Mesenteric fat pad (tissue), 1 donor: ENCODE measurements at places on chromosomes 16 and 17. TPM values are rescaled to one million over a fixed set of nuclear protein-coding genes. Genes with fewer than 3 reads are reported as not detected.

GRCh38 chr17:44177640-44178039, 7.1 kb downstream of the ASB16 start:
- DNase-seq = no peak

DNA sequence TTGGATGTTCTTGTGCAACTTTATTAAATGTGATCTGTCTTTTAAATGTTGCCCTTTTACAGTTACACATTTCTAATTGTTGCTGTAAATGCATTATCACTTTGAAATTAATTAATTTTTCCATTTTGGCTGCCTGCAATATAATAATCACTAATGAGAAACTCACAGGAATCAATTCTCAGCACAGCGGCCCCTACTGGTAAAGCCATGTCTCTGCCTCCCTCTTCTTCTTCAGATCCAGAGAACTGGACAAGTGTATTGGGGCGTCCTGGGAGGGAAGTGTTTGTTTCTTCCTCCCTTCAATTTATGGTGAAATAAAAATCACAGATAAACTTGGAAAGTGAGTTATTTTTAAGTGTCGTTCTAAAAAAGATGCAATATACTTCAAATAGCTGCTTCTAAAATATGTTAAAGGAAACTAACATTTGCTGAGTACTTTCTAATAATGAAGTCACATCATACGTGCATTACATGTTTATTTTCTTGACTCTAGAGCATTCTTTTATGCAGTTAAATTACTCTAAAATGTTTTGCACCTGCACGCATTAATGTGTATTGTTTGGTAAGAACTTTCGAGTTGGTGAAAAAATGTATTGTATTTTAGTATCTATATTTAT, 338.0 kb downstream of the WWOX start:
- DNase-seq = no peak

- no peak for DNase-seq
These were observed 126.4 kb downstream of the SALL1 start for GRCh38 chr16:51024703-51025102.

GRCh38 chr16:62913333-62913732, 877.1 kb upstream of the CDH8 start:
- DNase-seq = no peak

GRCh38 chr17:4324463-4324862, 42.0 kb downstream of the UBE2G1 start:
- no peak for DNase-seq

GRCh38 chr17:57724026-57724728, 20.9 kb downstream of the CCDC182 start:
- DNase-seq = no peak

- no peak for DNase-seq
These were observed 474.8 kb downstream of the SHISA9 start for GRCh38 chr16:13376174-13376573.

DNA sequence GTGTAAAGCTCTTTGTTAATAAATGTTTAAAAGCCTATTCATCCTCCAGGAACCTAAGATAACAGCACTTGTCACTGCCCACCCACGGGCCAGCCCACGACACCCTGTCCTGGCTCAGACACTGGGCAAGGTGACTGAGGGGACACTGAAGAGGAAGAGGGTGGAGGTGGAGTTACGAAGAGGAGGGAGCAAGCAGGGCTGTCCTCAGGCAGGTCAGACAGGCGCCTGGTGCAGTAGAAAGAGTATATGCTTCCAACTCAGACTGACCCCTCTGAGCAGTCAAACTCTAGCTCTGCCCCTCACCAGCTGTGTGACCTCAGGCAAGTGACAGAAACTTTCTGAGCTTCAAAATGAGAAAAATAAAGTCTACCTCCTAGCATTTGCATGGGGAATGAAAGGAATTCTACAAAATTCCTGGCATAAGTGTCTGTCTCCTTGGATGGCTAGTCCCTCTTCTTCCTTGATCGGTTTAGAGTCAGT, 22.8 kb downstream of the TEX2 start:
- DNase-seq = no peak

DNA sequence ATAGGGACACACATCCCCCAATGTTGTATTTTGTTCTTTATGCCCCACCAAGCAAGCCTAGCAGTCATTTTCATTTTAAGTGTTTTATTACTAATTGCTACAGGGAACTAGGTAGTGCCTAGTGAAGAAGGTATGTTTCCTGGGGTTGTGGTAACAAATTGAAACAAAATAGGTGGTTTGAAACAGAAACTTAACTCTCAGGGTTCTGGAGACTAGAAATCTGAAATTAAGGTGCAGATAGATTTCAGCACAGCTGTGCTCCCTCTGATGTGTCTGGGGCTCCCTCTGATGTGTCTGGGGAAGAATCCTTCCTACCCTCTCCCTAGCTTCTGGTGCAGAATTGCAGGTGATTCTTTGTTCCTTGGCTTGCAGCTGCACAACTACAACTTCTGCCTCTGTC, 390.1 kb downstream of the ZFHX3 start:
- DNase-seq = no peak

- peak; percentile 72 for DNase-seq
These were observed 7.4 kb downstream of the RNF112 start for GRCh38 chr17:19418251-19418992.

DNA sequence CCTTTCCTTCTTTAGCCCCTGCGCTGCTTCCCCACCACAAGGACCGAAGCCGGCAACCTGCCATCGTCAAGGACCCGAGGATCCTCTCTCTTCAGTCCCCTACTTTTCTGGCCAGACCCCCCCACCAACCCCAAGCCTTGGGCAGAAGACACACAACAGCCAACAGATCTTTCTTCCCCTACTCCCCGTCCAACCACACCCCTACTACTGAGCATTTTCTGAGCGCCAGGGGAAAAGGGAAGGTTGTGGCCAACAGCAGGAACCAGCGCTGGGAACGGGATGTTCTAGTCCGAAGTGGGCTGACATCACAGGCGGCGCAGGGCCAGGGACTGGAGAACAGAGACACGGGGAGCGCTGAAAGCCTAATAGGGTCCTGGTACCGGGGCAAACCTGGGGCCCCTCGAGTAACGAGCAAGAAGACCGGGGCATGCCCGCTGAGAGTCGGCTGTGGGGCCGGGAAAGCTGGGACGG, 528 bp downstream of the PER1 start:
- no peak for DNase-seq

GAS7 gene
- total RNA-seq = 81.5 TPM

TSPAN10 gene
- 0.29 TPM for total RNA-seq

DNA sequence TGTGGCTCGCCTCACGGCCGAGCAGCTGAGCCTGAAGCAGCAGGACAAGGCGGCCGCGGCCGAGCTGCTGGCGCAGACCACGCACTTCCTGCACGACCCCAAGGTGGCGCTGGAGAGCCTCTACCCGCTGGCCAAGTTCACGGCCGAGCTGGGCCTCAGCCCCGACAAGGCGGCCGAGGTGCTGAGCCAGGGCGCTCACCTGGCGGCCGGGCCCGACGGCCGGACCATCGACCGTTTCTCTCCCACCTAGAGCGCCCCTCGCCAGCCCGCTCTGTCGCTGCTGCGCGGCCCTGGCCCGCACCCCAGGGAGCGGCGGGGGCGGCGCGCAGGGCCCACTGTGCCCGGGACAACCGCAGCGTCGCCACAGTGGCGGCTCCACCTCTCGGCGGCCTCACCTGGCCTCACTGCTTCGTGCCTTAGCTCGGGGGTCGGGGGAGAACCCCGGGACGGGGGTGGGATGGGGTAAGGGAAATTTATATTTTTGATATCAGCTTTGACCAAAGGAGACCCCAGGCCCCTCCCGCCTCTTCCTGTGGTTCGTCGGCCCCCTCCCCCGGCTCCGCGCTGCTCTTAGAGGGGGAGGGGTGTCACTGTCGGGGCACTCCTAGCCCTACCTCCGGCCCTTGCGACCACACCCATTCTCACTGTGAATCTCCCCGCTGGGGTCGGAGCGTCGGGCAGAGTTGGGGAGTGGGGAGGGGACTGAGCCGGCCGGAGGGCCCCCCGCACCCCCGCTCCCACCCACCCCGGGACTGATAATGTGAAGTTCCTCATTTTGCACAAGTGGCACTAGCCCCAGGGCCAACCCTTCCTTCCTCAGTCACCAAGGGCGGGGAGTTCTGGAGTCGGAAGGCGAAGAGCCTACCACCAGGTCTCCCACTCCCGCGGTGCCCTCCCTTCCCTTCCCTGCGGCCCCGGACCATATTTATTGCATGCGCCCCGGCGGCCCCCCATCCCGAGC, 4.0 kb downstream of the HIC1 start:
- DNase-seq = no peak

DNA sequence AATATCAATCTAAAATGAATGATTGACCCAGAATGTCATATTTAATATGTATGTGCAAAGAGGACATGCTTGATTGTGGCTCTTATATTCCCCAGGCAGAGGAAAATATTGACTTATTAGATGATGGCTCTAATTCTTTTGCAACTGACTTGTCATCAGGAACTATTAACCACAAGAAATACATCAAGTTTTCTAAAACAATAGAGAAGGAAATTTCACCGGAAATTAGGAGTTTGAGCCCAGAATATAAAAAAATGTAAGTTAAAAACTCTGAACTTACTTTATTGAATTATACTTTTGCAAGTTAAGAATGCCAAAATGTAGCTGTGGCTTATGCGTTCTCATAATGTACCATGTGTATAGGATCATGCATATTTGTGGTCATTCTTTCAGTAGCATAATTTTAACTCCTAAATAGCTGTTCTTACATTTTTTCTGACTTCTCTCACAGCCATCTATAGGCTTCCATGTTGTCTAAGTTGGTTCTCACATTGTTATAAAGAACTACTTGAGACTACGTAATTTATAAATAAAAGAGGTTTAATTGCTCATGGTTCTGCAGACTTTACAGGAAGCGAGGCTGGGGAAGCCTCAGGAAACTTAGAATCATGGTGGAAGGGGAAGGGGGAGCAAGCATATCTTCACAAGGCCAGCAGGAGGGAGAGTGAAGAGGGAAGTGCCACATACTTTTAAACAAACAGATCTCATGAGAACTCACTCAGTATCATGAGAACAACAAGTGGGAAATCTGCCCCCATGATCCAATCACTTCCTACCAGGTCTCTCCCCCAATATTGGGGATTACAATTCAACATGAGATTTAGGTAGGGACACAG, 11.6 kb downstream of the EFCAB13 start:
- no peak for DNase-seq

GRCh38 chr17:62672957-62673356, 45.5 kb downstream of the MRC2 start:
- DNase-seq = no peak

DNA sequence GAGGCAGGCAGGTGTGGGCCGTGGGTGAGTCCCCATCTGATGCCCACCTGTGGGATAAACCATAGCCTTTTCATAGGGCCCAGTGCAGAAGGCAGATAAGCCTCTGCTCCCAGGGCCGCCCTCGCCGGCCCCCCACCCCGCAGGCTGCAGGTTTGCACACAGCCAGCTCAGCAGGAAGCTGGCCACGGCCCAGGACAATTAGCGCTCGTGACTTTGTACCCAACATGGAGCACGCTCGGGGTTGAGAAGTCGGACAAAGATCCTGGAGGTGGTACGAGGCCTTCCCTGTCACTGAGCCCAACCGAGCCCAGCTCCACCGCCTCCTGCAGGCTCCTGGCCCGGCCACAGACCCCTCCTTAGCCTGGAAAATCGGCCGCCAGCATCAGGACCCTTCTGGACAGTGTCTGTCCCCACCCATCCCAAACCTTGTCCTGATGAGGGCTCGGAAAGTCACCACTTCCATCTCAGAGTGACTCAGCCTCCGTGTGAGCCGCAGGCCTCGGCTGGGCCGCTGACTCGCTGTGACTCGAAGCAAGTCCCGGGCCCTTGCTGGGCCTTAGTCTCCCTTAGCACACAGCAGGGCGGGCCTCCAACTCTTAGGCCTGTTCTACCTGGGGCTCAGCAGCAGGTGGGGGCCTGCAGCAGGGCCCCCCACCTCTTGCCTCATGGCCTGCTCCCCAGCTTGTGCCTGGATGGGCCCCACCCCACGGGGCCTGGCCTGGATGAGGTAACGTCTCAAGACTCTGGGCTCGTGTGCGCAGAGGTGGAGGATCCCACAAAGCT, 22.7 kb downstream of the FAM83G start:
- no peak for DNase-seq

DNA sequence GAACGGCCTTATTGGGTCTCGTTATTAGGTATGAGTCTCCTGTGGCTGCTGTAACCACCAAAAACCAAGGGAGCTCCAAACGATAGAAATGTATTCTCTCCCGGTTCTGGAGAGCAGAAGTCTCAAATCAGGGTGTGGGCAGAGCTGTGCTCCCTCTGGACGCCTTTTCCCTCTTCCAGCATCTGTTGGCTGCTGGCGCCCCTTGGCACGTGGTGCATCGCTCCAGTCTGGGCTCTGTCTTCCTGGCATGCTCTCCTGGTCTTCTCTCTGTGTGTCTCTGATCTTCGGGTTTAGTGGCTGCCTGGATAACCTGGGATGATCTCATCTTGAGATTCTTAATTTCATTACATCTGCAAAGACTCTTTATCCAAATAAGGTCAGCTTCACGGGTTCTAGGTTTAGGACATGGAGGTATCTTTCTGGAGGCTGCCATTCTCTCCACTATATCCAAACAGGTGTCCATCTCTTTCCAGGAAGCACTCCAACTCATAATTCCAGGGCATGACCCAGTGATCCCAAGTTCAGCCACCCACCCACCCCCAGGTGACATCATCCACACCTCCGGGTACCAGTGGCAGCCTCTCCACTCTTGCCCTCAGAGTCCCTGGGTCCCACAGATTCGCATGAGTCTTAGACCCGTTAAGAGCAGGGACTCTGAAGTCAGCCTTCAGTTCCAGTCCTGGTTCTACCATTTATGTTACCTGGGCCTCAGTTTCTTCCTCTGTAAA, 145.5 kb upstream of the FOXF1 start:
- no peak for DNase-seq

GRCh38 chr16:4052096-4052495, 64.1 kb downstream of the ADCY9 start:
- DNase-seq = no peak

- DNase-seq = no peak
These were observed 769.7 kb upstream of the RBFOX1 start for GRCh38 chr16:6562986-6563385.

DNA sequence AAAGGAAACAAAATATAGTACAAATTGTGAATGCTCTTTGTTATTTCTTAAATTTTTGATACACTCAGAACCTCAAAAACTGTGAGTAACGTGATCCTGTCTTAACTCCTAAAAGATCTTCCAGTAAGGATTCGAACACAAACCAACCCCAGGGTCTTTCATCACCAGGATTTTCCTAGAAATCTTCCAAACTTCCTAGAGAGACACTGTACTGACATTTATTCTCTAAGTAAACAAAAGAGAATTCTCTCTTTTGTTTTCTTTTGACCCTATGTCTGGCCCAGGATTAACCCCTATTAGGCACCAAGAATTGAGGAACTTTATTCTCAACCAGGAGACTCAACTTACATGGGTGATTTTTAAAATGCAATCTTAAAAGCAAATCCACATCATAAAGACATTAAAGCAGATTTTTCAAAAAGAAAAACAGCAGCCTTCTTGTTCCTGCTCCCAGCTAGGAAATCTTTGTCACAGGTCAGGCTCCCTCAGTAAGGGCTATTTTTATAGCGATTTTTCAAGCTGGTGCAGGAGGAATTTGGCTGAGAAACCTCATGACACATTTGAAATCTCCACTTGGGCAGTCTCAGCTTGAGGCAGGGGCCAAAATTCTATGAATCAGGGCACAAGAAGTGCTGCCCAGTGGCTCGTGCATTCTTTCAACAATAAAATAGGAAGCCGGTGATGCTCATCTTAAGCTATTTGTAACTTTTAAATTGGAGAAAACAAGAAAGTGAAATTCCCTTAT, 6.2 kb upstream of the SMG1 start:
- peak; percentile 16 for DNase-seq

CCDC78 gene
- 1.0 TPM for total RNA-seq

- no peak for DNase-seq
These were observed 30.3 kb downstream of the CPSF4L start for GRCh38 chr17:73231395-73231794.
